ENCODE measurements at places on chromosomes 4 and X.

DNA sequence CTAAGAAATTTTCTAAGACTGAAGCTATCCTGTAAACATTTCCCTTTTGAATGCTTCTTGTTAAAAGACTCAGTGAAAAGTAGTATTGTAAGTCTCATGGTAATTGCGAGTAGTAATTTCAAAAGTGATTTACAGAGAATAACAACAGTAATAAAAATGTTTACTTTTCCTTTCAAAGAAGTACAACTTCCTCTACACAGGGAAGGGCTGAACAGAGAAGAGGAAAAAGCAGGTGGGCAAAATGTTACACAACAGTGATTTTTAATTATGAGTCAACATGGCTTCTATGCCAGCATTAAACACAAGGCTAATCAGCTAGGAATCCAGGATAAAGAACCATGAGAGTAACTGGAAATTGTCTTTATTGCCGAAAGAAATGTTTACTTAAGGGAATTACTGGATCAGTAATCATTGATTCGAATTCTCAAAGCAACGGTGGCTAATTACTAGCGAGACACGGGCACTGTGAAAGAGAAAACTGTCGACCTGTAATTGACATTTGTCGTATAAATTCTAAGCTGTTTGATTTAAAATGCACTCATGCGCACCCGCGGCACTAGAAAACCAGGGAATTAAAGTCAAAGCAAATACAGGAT is 15.4 kb downstream of the UTP3 start:
- DNase-seq = no peak

GRCh38 chr4:1310796-1311631 is 21.3 kb downstream of the MAEA start:
- peak; percentile 42 for DNase-seq

- DNase-seq = no peak
Measured at GRCh38 chr4:161530710-161531109, 633.1 kb downstream of the FSTL5 start.

DNA sequence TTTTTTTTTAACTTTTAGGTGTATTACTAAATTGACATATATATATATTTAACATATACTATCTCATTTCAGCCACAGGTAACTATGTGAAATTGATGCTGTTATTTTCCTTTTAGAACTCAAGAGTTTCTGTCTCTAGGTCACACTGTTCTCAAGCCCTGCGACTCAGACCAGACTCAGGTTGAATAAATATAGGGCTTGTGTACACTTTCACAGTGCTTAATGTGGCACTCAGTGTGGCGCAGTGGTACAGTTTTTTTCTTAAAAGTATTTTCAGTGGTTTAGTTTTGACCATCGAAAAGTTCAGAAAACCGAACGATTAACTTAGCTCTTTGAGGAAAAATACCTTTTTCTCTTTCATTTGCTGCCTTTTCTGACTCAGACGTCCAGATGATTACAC is 24.7 kb downstream of the PACRGL start:
- DNase-seq = no peak

- peak; percentile 11 for DNase-seq
Measured at GRCh38 chr4:152243896-152244595, 291.8 kb downstream of the FBXW7 start.

DNA sequence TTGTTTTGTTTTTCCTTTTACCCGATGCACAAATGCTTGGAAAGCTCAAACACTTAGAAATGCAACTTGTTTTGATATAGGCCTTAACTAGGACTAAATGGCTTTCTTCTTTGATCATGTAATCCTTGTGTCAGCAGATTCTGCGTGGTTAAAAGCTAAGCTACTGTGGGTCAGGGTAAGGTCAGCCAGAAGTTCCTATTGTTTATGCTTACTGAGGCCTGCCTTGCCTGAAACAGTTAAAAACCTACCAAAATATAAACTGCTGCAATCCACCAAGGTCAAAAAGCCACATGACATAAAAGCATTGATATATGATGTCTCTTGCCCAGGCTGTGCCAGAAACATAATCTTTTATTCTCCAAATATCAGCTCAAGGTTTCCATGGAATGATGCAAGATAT is 223.4 kb downstream of the FAM47B start:
- DNase-seq = no peak

Measured in CD4-positive, alpha-beta T cell (primary cell).